ENCODE measurements at places on chromosomes 5 and 9.

DNA sequence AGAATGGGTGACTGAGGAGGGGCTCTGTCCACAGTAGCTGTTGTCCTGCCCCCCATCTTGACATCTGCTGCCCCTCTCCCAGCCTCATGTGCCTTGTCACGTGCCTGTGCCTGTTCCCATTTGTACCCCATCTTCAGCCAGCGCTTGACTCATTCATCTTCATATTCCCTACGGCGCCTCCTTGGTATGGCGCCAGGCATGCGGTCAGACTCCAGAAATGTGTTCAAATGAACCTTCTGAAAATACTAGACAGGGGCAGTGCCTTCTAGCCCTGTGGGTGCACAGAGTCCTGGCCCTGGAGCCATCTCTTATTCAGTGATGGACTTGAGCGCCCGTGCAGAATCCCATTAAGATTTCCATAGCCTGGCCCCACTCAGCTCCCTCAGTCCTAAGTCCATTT, 46.2 kb downstream of the CFAP77 start:
- no peak for DNase-seq

- DNase-seq = no peak
Measured at GRCh38 chr9:97046228-97046627, 7.3 kb upstream of the CTSV start.

DNA sequence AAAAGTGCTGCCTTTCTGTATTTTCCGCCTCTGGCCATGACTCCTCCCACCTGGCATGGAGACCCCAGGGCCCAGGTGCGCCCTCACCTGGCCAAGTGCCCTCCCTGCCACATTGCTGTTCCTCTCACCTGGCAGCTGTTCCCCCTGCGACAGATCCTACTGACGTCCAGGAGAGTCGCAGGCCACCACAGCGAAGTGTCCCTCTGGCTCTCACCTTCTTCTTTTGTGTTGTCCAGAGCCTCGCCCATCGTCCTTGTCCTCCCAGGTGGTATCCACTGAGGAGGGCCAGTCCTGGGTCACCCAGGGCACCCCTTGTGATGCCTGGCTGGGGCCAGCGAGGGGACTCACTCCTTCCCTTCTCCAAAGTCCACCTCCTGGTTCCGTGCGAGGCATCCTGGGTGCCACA, 2.6 kb downstream of the NKD2 start:
- DNase-seq = no peak

DNA sequence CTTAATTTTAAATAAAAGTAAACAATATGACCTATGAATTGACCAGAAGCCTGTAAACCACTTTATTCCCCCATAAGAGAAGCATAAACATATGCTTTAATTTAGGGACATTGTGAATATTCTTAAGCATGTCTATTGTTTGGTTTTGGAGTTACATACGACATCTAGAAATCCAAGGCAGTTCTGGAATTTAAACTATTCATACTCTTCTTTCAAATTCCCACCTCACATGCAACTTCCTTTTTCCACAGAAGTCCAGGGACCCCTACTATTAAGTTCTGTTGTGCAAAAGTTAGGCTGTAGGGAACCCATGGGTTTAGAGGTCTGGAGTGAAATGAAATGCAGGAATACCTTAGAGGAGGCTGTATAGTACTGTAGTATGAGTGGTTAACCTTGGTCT, 2.1 kb downstream of the RIC1 start:
- no peak for DNase-seq

DNA sequence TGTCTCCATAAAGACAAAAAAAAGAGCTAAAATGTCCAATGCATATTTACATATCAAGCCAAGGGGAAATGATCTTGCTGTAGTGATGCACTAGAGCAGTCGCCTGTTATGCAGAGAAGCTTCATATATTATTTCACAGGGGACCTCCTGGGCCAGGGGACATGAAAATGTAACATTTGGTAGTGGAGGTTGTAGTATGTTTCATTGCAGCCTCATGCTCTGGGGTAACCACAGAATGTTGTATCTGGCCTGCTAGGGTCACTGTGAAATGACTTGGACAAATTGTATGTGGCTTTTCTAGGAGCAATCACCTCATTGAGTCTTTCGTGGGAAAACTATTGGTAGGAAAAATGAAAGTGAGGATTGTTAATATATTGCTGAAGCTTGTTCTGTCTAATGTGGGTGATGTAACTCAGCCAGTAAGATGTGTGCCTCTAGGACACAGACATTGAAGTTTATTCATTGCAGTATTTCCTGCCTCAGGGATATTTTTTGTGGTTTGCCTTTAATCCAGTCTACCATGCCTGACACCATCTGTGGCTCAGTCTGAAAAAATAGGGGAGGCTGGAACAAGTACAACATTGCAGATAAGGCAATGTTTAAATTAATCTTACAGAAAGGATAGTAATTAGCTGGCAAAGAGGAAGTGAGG, 430.8 kb upstream of the TNC start:
- no peak for DNase-seq

DNA sequence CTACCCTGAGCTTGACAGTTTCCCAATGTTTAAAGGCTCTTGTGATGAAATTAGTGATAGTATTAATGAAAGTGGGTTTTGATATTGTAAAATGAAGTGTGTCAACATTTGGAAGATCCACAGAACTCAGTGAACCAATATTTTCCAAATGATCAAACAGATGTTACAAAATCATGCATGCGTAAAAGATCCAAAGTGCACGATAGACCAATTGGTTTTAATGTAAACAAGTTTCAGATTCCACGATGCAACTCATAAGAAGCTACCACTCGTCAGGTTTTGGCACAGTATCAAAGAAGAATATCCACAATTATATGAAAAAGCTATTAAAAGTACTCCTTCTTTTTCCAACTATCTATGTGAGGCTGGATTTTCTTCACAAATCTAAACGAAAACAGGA, 82.3 kb downstream of the SLC38A9 start:
- DNase-seq = no peak

DNA sequence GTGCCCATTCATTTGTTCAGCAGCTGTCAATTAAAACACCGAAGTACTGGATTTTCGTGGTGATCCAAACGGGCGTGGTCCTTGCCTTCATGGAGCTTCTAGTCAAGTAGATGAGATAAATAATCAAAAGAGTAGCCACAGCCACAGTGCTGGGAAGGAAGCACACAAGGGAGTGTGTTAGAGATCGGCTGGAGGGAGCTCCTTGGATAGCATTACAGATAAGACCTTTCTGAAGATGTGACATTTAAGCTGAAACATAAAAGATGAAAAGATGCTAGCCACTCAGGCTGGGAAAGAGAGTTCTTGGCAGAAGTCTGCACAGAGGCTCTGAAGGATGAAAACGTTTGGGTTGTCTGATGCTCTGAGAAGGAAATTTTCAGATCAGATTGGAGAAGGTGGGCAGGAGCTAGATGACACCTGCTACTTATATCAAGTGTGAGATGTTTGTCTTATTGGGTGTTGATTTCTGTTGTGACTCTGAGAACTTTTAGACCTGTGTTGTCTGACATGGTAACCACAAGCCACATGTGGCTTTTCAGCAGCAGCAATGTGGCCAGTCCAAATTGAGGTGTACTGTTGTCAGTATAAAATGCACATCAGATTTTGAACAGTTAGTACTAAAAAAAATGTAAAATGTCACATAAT, 123.9 kb downstream of the TLE4 start:
- DNase-seq = no peak

DNA sequence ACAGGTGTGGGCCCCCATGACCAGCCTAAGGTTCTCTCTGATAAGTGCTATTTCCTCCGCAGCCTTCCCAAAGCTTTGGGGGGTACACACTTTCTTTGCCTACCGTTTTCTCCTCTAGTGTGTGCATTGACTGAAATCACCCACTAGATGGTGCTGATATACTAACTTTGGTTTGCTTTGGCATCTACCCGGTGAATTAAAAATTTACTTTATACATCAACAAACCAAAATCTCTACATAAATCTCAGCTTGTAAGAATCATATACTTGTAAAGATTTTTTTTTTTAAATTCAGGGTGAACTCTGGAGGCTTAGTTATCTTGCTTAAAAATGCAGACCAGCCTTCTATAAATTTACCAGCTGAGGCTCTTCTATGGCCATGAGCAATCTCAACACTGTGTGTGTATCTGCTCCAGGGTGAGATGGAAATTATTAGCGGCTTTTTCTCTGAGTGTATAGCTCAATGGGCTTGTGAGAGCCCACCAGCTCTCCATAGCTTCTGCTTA, 475.7 kb upstream of the TNC start:
- DNase-seq = no peak

GRCh38 chr9:71001780-71002386, 119.5 kb downstream of the TRPM3 start:
- DNase-seq = no peak

DNA sequence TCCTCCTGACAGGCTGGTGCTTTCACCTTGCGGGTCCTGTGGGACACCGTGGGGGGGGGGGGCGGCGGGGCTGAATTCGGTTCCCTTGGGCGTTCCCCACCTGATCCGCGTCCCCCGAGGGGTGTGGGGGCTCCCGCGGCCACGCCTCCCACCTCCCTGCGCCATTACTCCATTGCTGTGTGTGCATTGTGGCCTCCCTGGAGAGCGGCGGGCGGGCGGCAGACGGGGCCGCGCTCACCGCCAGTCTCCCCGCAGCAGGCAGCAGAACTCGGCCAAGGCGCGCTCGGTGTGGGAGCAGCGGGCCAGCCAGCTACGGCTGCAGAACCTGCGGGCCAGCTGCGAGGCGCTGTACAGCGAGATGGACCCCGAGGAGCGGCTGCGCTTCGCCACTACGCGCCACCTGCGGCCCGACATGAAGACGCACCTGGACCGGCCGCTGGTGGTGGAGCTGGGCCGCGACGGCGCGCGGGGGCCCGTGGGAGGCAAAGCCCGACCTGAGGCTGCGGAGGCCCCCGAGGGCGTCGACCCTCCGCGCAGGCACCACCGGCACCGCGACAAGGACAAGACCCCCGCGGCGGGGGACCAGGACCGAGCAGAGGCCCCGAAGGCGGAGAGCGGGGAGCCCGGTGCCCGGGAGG, 145.3 kb downstream of the CACNA1B start:
- no peak for DNase-seq

- no peak for DNase-seq
Measured at GRCh38 chr5:55758231-55758630, 20.4 kb downstream of the DDX4 start.

GRCh38 chr9:111909444-111909843, 12.8 kb downstream of the UGCG start:
- DNase-seq = no peak
